HFFc6 (cell line): ENCODE measurements at places on chromosomes 5 and 9.

DNA sequence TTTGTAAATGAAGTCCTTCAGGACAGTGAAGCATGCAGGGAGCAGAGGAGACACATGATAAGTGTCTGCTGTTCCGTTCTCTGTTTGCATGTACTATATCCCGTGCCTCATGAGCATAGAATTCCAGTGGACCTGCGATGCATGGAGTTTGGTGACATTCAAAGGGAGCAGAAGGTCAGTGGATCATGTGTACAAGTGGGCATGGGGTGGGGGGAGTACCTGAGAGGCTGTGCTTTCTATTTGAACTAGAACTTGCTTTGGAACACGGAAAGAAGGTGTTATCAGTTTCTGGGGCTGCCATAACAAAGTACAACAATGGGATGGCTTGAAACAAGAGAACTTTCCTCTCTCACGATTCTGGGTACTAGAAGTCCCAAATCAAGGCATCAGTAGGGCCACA, 5.1 kb upstream of the CCNJL start:
- no peak for DNase-seq

- no peak for DNase-seq
Observed at GRCh38 chr9:1994180-1994579, 21.0 kb upstream of the SMARCA2 start.

DNA sequence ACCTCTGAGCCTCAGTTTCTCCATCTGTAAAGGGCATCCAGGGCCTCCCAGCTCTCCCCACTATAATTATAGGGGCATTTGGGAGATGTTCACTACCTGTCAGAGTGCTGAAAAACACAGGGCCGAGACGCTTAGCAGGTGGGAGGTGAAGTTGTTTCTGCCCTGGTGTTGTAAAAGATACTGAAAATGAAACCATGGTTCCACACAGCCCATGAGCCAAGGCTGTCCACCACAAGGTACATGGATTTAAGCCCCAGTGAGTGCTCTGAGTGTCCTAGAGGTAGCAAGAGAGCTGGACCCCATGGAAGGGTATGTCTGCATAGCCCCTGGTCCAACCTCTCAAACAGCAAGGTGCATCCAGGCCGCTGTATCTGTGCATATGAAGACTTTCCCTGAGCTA, 137.5 kb downstream of the C5orf15 start:
- DNase-seq = no peak

GRCh38 chr9:129567329-129567728, 53.6 kb downstream of the C9orf50 start:
- no peak for DNase-seq

DNA sequence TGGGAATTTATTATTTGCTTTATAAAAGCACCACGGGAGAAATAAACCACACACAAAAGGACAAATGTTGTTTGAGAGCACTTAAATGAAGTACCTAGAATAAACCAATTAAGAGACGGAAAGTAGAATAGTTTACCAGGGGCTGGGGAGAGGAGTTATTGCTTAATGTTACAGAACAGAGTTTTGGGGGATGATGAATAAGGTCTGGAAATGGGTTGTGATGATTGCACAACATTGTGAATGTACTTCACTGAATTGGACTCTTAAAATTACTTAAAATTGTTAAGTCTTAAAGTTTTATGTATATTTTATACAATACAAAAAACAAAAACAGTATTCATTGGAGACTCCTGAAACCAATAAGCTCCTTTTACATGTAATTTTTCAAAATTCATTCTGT, 1.5 kb downstream of the ZBTB43 start:
- no peak for DNase-seq

DNA sequence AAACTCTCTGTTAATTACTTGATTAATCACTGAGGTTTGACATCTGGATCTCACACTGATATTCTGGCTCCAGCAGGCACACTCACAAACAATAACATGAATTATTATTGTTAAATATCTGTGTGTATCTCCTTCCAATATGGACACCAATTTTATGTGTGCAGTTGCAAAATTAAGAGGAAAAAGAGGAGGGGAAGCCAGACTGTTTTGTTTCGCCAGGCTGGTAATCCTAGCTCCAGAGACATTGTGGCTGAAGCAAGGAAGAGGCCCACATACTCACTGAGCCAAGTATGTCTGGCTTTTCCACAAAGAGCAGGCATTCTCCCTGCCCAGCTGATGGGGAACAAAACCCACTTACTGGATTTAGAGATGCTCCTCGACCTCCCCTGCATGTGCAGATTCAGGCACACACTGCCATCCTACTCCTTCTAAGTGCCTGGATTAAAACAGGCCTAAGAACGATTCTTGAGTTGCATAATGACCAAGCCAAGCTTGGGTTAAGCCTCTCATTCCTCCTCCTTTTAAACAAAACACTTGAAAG, 181.9 kb downstream of the ESM1 start:
- no peak for DNase-seq

GRCh38 chr5:68253624-68254585, 38.3 kb downstream of the PIK3R1 start:
- DNase-seq = no peak

DNA sequence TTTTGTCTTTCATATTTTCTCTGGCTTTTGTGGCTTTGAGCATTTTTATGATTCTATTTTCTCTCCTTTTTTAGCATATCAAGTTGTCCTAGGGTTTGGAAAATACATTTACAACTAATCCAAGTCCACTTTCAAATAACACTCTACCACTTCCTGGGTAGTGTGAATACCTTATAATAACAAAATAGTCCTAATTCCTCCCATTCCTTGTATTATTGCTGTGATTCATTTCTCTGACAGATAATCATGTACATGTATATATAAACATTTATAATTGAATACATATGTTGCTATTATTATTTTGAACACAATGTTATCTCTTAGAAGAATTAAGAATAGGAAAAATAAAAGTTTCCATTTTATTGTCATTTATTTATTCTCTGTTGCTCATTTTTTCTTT, 14.9 kb upstream of the ADAM19 start:
- no peak for DNase-seq

- DNase-seq = peak; percentile 6
Observed at GRCh38 chr5:39639618-39640089, 214.9 kb upstream of the DAB2 start.

GRCh38 chr5:158933494-158934318, 166.0 kb downstream of the EBF1 start:
- DNase-seq = no peak

DNA sequence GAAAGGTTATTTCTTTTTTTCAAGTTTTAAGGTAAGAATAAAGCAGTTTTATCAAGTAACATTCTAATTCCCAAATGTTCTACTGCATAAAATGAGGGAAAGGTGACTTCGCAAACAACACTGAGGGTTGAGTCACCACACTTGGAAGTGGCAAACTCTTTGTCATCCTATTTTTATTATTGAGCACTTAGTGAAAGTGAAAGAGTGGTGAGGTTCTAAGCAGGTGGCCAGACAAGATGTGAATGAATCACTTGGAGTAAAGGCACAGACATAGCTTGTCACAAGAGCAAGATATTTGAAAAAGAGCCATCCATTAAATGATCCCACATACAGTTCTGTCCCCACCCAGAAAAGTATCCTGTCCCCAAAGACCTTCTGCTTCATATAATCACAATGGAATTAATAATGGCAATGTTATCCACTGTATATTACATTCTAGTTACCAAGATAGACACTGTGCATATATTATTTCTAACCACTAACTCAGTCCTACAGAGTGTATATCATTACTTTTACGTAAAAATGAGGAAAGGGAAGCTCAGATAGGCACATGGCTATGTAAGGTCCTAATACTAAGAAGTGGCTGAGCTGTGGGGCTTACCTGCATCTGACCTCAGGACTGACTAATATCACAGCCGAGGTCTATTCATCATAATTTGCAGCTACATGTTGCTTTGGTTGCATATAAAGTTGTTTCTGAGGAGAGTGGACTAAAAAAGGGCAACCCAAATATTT, 730.4 kb upstream of the MEF2C start:
- no peak for DNase-seq

DNA sequence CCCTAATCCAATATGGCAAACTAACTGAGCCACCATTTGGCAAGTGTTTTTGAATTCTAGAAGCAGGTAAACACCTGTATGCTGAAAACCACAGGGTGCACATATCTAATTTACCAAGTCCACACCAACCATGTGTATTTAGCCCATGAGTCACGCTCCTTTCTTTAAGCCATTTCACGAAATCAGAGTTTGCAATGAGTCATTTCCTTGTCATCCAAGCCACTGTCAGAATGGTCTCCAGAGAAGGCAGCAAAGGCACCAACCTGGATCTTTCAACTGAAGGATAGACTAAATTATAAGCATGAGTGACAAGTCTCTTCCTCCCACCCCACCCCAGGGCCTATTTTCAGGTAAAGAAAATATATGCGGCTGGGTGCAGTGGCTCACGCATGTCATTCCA, 110.0 kb downstream of the PAX5 start:
- DNase-seq = peak; percentile 88

- peak; percentile 75 for DNase-seq
Observed at GRCh38 chr5:168364151-168364661, 72.8 kb downstream of the WWC1 start.

DNA sequence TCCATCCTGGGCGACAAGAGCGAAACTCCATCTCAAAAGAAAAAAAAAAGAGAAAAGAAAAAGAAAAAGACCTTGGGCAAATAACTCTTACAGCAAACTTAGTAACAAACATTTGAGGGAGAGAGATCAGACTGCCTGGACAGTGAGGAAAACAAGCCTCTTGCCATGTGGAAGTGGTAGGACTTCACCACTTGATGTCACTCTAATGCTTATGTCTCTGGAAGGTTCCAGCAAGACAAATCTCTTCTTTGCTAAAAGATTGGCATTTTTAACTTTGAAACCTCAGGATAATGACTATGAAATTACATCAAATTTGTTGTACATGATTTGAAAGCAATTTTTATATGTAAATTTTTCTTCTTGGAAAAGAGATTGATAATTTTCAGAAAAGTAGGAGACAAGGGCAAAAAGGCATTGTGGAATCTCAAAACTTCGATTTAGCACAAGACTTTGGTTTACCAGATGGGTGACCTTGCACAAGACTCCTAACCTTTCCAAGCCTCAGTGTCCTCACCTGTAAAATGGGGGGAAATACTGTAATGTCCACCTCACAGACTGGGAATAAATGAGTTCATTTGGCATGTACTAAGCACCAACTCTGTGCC, 5.4 kb downstream of the ACTL7B start:
- peak; percentile 36 for DNase-seq

- no peak for DNase-seq
Observed at GRCh38 chr5:177336112-177336511, 15.4 kb downstream of the LMAN2 start.

- DNase-seq = no peak
Observed at GRCh38 chr9:13478160-13478559, 198.7 kb upstream of the MPDZ start.

- no peak for DNase-seq
Observed at GRCh38 chr5:137221943-137222342, 277.2 kb downstream of the SPOCK1 start.

DNA sequence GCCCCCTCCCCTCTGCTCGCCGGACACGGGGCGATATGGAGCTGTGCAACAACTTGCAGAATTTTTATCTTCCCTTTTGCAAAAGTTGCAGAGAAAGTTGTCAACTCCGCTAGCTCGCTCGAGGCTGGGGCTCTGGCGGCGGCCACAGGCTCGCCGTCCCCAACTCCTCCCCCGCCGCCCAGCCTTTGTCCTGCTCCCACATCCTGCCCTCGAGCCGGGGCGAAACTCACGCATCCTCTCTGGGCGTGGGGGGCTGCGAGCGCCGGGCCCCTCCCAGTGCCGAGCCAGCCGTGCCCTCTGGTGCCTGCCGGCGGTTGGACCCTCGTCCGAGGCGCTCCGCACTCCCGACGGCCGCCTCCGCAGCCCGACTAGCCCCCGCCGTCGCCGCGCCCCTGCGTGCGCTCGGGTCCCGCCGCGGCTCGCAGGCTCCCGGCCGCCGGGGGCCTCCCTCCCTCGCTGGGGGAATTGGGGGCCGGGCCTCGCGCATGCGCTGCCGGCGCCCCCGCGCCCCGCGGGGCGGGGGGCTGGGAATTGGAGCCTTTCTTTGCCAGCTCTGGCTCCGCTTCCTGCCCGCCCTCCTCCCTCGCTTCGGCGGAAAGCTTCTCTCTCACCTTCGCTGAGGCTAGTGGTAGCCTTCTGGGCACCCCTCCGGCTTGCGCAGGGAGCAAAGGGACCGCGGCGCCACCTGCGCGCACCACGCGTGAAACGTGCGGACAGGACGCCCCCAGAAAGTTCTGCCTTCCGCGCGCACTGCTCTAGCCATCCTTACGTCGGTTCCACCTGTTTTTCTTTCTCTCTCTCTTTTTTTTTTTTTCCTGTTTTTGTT, at the start of gene CCNJL:
Gene CCNJL, minus strand, starts transcription at position 431 of the 826 bp plus-strand sequence. CDS start 641 bp downstream, outside the sequence.
- DNase-seq = no peak

- peak; percentile 92 for DNase-seq
Observed at GRCh38 chr5:149605998-149606724, 24.9 kb downstream of the ARHGEF37 start.

- DNase-seq = no peak
Observed at GRCh38 chr5:80569961-80570786, at the start of gene ANKRD34B. Gene ANKRD34B (minus strand): TSS chr5:80570280. CDS start chr5:80560019, 10,261 bp downstream.

DNA sequence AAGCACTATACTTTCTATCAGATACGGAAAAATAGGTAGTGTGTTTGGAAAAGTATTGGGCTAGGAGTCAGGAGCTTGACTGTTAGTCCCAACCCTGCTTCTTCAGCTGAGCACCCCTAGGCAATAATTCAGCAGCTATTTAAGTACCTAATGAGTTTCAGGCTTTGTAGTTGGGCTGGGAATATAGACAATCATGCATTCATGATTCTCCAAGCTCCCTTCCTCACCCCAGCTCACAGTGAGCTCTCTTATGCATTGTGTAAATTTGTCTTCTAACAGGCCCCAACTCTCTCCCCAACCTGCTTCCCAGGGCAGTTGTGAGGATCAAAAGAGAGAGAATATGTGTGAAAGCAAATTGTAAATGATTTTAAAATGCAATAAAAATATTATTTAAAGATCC, 201.2 kb downstream of the MSX2 start:
- no peak for DNase-seq
